ENCODE measurements at places on chromosomes 4 and X. TPM values are rescaled to one million over a fixed set of nuclear protein-coding genes. Genes with fewer than 3 reads are reported as not detected.

DNA sequence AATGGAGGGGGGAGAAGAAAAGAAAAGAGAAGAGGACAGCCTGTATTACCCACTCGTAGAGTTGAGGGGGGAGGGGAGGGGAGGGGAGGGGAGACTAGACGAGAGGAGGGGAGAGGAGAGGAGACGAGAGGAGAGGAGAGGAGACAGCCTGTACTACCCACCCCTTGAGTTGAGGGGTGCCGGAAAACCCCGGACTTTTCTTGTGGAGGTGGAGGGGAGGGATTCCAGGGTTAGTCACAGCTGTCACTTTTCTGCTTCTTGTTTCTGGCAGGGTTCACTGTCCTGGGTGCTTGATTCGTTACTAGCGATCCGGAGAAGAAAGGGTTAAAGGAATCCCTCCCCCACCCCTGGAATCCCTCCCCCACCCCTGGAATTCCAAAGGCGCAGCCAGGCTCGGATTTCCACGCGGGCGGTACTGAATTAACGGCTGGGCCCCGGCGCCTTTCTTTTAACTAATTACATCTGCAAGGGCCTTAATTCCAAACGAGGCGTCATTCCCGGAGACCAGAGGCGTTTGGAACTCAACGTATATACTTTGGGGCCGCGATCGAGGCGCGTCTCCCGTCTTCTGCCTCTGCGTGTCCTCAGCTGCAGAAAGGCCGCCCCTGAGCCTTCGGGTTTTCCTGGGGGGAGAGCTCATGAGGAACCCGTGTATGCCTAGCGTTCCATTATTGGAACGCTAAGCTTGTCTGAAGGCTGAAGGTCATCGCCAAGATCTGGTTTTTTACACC, 20.1 kb upstream of the CSF2RA start:
- DNase-seq, result peak; percentile 48

MAGEA11 gene
- polyA plus RNA-seq, result not detected

SOX3 gene
- polyA plus RNA-seq, result not detected

DNA sequence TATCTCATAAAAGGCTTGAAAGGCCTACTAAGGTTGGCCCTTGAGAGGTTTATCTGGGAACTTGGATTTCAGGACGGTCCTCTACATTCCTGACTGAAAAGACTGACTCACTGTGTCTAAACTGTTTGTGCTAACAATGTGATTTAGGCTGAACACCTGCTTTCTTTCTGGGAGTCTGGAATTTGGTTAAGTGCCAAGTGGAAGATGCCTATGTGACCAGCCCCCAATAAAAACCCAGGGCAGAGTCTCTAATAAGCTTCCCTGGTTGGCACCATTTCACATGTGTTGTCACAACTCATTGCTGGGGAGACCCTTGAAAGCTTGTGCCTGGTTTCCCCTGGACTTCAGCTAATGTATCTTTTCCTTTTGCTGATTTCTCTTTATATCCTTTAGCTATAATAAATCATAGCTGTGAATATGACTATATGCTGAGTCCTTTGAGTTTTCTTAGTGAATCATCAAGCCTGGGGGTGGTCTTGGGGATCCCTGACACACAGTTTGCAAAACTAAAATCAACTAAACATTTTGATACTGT, 55.1 kb downstream of the GPR82 start:
- DNase-seq, result peak; percentile 9

- no peak for DNase-seq
Measured at GRCh38 chr4:64465263-64465662, 56.0 kb upstream of the TECRL start.
